Karpas-422 (cell line): ENCODE measurements at places on chromosomes 12 and 14. TPM values are rescaled to one million over a fixed set of nuclear protein-coding genes. Genes with fewer than 3 reads are reported as not detected.

The SMIM41 gene
- 0.75 TPM in 1 of 2 replicates, not detected in the other for total RNA-seq

The RASAL1 gene
- 3.3 and 3.4 TPM in 2 replicates for total RNA-seq

DNA sequence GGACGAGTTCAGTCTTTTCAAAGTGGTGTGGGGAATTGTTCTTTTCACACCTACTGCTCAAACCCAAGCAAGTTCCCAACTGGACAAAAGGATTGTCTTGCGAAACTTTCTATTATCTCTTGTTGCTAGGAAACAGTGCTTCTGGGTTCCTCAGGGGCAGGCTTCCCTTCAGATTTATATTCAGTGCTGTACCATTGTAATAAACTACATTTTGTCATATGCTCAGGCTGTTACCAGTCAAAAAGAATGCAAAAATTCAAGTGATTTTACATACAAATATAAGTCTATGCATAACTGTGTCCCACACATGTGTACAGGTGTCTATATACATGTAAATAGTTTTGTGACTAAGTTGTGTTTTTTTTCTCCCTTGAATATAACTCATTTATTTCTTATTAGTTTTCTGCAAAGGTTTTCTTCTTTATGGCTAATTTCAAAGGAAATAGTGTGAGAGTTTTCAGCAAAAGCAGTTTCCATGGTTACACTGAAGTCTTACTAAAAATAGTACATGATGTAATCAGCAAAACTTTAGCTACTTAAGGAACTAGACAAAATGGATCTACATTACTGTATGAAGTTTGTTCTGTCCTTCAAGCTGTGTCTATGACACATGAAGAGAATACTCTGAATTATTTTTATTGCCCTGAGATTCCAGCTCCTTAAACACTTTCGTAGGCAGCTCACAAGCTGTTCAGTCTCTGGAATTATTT is 430.2 kb upstream of the TMPO start:
- H3K27me3 ChIP-seq = no peaks in the 10 kb centered on the region
- no peak overlapping the region for H3K4me3 ChIP-seq
- DNase-seq = no peak
- no peaks in the 10 kb centered on the region for H3K36me3 ChIP-seq
- no peak overlapping the region for H3K27ac ChIP-seq
- no peaks in the 10 kb centered on the region for H3K4me1 ChIP-seq

DNA sequence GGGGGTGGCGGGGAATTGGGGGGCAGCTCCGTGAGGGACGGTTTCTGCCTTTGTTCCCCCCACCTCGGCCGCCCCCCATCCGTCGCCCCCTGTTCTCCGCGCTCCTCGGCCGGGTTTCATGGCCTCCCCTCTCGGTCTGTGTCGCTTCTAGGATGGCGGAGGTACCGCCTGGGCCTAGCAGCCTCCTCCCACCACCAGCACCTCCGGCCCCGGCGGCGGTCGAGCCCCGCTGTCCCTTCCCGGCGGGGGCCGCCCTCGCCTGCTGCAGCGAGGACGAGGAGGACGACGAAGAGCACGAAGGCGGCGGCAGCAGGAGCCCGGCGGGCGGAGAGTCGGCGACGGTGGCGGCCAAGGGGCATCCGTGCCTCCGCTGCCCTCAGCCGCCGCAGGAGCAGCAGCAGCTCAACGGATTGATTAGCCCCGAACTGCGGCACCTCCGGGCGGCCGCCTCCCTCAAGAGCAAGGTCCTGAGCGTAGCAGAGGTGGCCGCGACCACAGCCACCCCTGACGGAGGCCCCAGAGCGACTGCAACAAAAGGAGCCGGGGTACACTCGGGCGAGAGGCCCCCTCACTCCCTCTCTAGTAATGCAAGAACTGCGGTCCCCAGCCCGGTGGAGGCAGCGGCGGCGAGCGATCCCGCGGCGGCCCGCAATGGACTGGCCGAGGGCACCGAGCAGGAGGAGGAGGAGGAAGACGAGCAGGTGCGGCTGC is 575 bp downstream of the NAA30 start:
- peaks cover 8% of the 10 kb centered on the region for H3K36me3 ChIP-seq
- H3K27ac ChIP-seq = no peak overlapping the region
- H3K27me3 ChIP-seq = no peaks in the 10 kb centered on the region
- peak; percentile 78 for DNase-seq
- H3K4me1 ChIP-seq = peaks cover 38% of the 10 kb centered on the region
